ENCODE measurements at places on chromosomes 11 and 22.
A peak's percentile ranks its signal among the peaks of the same experiment; 100 is the strongest.

- no peak for DNase-seq
Measured at GRCh38 chr11:74730571-74731260, 510 bp downstream of the CHRDL2 start.

DNA sequence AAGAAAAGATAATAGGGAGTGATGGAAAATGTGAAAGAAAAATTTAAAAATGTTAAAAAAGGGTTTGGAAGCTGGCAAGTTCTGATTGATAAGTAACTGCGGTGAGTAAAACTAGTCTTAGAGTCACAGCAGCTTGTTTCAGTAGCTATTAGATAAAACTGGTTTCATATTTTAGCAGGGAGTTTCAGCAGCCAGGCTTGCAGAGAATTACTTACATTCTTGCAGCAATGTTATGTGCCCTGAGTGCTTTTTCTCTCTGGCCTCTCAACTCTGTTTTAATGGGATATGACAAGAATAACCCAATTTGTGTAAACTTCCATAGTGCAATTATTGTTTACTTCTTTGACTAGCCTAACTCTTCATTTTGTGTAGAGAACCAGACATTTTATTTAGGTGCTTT is 33.6 kb downstream of the PPME1 start:
- no peak for DNase-seq

DNA sequence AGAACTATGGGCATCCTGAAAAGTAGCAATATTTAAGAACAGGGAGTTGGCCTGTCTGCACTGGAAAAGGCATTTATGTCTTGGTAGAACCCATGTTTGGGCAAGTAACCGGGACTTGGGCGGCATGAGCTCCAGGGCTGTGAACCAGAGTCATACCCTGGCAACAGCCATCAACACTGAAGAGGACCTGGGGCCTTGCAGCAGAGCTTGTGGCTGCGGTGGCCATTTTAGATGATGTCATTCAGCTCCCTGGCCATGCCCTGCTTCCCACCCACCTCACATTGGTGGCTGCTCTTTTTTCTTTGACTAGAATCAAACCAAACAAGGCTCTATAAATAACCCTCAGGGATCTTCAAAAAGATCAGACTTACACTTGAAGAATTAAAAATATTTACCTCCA is 26.6 kb downstream of the EHF start:
- no peak for DNase-seq

DNA sequence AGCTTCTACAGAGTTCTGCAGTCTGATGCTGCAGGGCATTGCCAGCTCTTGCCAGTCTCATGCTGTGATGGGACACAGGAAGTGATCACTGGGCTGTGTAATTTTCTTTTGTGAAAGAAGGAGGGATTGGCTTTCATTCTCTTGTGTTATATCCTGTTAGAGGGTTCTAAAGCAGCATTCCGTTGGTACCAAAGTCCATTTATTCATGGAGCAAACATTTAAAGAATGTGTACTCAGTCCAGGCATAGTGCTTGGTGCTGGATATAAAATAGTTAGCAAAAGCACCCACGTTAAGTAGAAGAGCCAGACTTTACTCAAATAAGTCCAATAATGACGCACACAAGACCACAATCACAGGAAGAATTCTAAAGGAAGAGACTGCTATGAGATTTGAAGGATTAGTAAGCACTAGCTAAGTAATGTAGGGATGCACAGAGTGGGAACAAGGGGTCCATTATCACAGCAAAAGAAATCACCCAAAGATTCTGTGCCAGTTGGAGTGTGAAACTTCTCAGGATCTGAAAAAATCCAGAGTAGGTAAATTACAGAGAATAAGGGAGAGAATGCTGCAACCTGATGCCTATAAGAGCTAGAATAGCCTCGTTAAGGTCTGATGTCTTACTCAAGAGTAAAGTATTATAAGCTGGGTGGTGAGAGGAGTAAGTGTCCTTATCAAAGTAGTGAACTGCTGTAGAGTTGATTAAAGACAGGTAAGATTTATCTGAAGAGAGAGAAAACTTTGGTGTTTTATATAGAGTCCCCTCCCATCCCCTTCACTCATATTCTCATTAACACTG is 728.3 kb downstream of the METTL15 start:
- peak; percentile 98 for DNase-seq

GRCh38 chr22:48456449-48456848 is 1371.2 kb downstream of the BRD1 start:
- no peak for DNase-seq

DNA sequence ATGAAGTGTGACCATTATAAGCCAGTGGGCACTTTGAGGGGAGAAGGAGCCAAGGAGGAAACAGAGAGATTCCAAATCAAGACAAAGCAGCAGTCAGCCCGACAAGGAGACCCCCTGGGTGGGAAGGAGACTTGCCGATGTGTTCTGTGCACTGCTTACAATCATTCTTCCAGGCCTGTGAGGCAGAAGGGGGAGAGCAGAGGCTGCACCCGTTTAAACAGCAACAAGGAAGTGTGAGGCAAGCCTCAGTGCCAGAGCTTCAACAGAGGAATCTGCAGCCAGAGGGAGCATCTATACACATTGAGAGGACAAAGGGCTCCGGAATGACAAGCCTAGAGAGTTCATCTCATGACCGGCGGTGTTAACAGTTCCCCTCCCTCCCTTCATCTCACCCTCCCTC is 121.1 kb downstream of the NXPE2 start:
- DNase-seq: no peak

DNA sequence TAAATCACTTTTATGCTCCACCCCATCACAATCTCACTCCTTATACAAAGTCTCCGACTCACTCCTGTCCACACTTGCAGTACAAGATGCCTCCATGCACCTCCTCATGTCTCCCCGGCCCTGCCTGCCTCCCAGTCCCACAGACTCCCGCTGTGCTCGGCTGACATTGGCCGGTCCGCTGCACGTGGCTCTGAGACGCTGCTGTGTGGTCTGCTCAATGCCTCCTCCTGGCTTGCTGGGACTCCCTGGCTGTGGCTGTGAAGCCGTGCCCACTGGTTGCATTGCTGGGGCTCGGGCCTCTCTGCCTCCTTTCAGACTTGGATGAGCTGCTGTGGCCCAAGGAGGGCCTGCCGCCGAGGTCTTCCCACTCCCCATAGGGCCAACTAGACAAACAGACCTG is 224.0 kb upstream of the B3GAT1 start:
- no peak for DNase-seq

DNA sequence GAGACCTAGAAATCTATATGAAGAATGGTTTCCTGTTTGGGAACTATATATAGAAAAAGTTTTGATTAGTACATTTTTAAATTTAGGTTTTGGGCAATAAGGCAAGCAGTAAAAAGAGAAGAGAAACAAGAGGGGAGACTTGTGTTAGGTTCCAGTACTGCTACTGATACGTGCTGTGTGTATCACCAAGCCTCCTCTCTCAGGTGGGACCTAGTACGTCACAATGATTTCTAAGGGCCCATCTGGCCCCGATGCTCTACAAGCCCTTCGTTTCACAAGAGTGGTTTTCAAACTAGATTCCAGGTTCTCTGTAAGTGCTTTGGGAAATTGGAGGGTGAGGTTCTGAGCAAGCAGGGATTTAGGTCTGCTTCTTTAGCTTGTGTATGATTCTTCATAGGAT is 39.2 kb downstream of the USP35 start:
- no peak for DNase-seq

DNA sequence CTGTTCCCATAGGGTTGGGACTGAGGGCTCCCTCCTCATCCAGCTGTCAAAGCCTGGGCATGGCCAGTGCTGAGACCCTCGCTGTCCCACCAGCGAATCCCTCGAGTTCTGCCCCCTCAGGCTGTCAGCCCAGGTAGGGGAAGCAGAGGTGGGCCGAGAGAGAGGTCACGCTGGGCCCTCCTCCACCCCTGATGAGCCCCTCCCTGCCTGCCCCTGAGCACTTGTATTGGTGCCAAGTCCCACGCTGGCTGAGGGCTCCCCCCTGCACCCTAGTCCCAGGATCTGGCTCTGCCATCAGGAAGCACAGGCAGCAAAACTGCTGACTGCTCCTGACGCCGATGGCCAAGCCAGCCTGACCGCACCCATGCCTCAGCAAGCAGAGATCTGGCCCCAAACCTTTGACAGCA is 3.3 kb downstream of the PRR33 start:
- DNase-seq: no peak

DNA sequence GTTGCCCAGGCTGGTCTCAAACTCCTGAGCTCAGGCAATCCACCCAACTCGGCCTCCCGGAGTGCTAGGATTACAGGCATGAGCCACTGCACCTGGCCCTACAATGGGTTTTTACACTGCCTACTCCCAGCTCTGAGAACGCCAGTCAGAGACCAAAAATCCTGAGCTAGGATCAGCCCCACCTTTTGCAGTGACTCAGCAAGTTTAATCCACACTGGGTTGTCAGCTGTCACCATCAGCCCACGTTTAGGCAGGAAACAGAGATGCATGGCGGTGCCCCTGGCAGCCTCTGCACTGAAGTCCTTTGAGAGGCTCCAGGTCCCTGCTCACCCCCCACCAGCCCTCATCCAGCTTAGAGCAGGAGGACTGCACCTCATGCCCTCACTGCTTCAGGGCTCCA is 117.6 kb downstream of the ARHGAP8 start:
- no peak for DNase-seq

DNA sequence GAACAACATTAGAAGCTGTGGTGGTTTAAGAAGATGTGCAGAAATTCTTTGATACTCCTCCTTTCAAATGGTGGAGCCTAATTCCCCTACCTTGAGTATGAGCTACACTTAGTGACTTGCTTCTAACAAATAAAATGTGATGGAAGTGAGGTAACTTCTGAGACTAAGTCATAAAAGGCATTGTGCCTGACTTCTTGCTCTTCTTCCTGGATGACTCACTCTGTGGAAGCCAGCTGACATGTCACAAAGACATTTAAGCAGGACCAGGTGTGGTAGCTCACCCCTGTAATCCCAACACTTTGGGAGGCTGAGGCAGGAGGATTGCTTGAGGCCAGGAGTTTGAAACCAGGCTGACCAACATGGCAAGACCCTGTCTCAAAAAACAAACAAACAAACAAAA is 3.9 kb upstream of the PLA2G3 start:
- peak; percentile 37 for DNase-seq

- DNase-seq: no peak
Measured at GRCh38 chr11:69003866-69004367, 9.1 kb downstream of the MRGPRF start.

GRCh38 chr11:69585385-69585784 is 55.6 kb upstream of the CCND1 start:
- DNase-seq: no peak
